ENCODE measurements at places on chromosomes 13 and 19.

DNA sequence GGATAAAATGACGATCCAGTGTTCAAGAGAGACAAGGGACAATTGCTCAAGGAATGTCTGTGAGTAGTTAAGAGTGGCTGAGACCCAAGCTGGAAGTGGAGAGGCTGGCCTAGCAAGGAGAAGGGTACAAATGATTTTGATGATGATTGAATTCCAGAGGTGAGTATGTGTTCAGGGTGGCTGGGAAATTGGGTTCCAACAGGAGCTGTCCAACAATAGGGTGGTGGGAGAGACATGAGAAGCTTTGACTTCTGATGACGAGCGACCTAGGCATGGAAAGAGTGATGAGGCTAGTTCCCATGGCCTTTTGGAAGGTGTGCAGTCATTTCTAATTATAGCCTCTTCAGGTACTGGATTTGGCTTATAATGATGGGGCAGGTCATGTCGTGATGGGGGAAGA lies 29.1 kb upstream of the DCLK1 start:
- DNase-seq = no peak

GRCh38 chr19:21323000-21323399 lies 6.2 kb downstream of the ZNF708 start:
- no peak for DNase-seq

- no peak for DNase-seq
These were observed 231.7 kb downstream of the GGACT start for GRCh38 chr13:100356889-100357288.

DNA sequence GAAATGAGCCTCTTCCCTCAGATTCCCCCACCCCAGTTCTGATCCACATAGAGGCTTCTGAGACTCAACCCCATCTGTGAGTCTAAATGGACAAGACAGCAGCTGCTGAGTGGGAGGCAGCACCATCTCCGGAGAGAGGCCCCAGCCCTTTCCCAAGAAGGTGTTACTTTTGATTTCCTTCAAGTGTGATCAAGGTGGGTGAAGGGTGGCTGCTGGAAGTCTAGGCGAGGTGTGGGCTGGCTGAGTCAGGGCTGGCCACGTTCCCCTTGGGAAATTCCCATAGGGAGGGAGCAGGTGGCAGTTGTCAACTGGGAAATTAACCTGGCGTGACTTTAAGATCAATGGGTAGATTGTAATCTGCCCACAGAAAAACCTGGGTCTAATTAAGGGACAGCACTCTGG lies 148.0 kb downstream of the FOXO1 start:
- no peak for DNase-seq

DNA sequence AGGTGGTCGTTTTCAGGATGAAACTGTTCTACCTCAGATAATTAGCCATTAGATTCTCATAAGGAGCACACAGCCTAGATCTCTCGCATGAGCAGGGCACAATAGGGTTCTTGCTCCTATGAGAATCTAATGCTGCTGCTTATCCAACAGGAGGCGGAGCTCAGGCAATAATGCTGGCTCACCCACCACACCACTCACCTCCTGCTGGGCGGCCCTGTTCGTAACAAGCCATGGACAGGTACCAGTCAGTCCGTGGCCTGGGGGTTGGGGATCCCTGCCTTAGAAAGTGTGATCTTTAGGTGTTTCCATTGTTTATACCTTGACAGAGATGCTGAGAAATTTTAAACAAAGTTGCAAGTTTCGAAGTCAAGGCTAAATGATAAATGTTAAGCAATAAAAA lies 344.6 kb upstream of the HTR2A start:
- no peak for DNase-seq

GRCh38 chr13:98384739-98385138 lies 192.2 kb downstream of the STK24 start:
- DNase-seq = no peak

DNA sequence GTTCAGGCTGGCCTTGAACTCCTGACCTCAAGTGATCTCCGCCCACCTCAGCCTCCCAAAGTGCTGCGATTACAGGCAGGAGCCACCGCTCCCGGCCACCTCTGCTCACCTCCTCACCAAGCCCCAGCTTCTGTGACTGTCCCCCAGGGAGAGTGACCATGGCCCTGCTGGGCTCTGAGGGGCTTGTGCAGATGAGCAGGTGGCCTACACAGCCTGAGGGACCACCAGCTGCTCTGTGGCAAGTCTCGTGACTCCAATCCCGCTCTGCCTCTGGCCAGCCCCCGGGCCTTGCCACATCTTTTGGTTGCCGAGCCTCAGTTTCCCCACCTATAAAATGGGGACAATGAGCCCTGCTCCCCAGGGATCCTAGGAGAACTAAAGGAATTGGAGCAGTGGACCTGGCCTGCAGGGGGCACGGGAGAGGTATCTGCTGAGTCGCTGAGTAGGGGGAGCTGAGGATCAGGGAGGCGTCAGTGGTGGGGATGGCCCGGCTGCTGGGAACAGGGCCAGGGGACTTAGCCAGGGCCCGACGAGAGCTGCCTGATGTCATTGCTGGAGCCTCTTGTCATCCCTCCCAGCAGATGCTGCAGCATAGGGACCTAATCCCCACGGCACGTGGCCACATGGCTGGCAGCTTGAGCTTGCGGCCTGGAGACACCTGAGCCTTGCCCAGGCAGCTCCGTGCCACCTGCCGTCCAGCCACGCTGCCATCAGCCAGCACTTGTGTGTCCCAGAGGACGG lies 74.7 kb downstream of the GADD45B start:
- no peak for DNase-seq

- no peak for DNase-seq
These were observed 4.0 kb downstream of the MAG start for GRCh38 chr19:35295792-35296462.

GRCh38 chr13:30615481-30615865 lies 2.2 kb upstream of the USPL1 start:
- DNase-seq = no peak

DNA sequence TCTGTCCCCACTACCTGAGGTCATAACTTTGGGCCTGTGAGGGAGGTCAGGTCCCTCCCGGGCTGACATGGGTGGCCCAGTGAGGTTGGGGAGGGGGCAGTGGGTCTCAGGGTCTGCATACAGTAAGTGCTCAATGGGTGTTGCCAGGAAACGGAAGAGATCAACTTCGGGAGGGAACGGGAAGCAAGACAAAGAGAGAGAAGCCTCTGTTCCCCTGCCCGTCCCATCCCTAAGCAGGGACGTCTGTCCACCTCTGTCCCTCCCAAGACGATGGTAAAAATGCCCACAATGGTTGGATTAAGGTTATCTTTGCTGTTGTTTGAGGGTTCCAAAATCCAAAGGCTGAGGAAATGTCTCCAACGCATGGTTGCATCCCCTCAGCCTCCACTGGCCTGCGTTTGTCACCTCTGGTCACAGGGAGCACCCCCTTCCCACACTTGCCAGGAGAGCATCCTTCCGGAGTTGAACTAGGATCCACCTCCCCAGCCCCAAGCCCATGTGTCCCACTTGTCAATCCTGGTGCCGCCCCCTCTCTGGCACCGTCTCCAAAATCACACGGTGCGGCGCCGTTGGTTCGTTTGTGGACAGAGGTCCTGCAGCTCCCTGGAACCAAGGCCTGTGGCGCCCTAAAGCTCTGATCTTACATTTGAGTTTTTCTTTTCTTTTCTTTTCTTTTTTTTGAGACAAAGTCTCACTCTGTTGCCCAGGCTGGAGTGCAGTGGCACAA lies 774 bp upstream of the HOMER3 start:
- no peak for DNase-seq

GRCh38 chr19:43731846-43732245 lies 16.0 kb downstream of the IRGC start:
- DNase-seq = no peak

- no peak for DNase-seq
These were observed 233.4 kb downstream of the B3GLCT start for GRCh38 chr13:31433207-31433606.
